ENCODE measurements at places on chromosomes 3 and 15.

DNA sequence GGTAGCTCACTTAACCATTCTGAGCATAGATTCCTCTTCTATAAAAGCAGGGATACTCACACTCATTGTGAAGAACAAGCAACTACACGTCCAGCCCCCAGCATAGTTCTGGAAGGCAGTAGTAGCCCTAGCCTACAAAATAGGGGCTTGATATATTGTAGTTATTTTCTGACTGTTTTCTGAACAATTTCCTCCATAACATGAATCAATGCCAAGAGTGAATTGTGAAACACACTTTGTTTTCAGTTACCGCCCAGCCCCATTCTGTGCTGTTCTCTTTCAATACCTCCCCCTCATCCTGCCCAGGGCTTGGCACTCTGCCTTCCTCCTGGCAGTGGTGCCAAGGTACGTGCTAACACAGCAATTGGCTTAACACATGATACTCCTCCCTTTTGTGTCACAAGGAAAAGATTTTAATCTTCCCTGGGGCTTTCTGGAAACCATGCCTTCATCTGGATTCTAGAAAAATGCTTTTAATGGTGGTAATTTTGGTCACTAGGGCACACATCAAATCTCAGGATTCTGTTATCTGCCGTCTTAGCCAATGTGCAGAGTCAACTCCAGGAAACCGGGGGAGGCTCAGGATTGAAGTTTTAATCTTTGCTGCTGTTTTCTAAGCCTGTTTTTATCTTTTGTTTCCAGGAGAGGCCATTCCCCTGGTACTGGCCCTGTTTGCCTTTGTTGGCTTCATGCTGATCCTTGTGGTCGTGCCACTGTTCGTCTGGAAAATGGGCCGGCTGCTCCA, 37.2 kb downstream of the IL20RB start:
- no peak overlapping the region for H3K4me3 ChIP-seq
- peaks cover 3% of the 10 kb centered on the region for H3K4me1 ChIP-seq
- DNase-seq = no peak

GRCh38 chr3:186785495-186786018, 2.2 kb downstream of the EIF4A2 start:
- H3K4me3 ChIP-seq = peak overlapping the region; percentile 91
- no peak for DNase-seq
- peaks cover 48% of the 10 kb centered on the region for H3K36me3 ChIP-seq
- H3K4me1 ChIP-seq = peaks cover 45% of the 10 kb centered on the region

DNA sequence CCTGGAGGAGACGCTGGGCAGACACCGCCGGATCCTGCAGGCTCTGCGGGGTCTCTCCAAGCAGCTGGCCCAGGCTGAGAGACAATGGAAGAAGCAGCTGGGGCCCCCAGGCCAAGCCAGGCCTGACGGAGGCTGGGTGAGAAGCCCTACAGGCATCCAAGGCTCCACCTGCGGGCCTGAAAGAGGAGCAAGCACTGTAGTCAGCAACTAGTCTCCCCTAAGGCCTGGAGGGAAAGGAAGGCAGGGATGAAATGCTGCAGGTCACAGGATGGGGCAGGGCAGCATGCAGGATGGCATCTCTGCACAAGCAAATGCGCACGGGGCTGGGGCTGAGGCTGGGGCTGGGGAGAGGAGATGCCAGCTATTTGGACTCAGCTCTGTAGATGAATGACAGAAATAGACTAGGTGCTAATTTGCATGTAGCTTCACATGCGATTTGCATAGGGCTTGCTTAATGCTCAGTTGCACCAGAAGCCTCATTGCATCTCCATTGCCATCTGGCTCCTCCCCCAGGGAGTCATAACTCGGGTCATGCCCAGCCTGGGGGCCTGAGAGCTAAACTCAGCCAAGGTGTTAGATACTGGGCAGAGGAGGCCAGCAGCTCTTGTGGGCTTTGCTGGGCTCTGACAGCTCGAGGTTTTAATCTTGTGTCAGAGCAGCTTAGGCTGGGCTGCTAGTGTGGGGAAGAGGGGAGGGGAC, 5.2 kb upstream of the CPLX3 start:
- H3K27ac ChIP-seq = no peak overlapping the region
- no peaks in the 10 kb centered on the region for H3K36me3 ChIP-seq
- H3K4me3 ChIP-seq = no peak overlapping the region
- DNase-seq = no peak

DNA sequence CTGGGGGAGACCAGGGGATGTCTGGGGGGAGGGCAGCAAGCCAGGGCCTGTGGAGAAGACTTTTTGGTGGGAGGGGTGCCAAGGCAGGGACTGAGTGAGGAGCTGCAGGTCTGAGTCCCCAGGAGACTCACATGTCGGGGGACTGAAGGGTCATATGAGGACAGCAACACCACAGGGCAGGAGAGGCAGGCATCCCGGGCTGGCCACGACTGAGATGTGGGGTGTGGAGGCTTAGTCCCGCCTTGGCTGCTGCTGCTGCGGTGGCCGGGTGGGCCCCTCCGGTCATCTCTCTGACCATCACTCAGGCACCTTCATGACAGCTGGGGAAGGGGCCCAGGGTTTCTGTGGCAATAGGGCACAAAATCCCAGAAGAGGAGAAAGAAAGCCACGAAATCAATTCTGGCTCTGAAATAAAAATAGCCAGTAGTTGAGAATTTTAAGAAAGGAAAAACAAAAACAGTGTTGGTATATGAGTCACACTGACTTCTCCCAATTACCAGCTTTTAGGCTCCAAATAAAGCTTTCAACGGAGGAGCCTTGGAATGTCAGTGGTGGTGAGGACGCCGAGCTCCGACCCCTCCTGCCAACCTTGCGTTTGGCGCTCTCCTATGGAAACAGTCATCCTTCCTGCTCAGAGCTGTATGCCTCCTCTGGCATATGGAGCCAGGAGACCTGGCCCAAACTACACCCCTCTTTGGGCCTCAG, 52.9 kb upstream of the ITGA11 start:
- no peaks in the 10 kb centered on the region for H3K36me3 ChIP-seq

GRCh38 chr15:57237301-57237642, 139.0 kb upstream of the CGNL1 start:
- peaks cover 26% of the 10 kb centered on the region for H3K36me3 ChIP-seq
- no peak for DNase-seq
- H3K27ac ChIP-seq = peak overlapping the region; percentile 85
- no peaks in the 10 kb centered on the region for H3K27me3 ChIP-seq
- peaks cover 31% of the 10 kb centered on the region for H3K4me1 ChIP-seq
- no peak overlapping the region for H3K4me3 ChIP-seq

DNA sequence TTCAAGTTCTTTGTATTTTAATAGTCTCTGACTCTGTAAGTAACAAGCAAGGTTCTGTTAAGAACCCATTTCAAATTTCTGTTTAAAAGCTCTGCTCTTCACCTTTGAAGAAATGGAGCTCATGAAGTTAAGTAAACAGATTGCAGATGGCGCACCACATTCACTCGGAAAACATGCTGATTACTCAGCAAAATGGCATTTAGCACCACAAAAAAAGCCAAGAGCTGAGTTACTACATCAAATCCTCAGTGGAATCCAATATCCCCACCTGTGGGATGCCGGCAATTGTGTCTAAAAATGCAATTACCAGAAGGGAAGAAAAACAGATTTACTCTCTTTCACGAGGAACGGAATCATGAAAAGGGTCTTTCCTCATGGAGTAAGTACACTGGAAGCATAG, 758.0 kb downstream of the NTRK3 start:
- H3K27ac ChIP-seq = no peak overlapping the region
- no peak overlapping the region for H3K4me3 ChIP-seq
- DNase-seq = no peak
- H3K27me3 ChIP-seq = peaks cover 2% of the 10 kb centered on the region
- no peaks in the 10 kb centered on the region for H3K4me1 ChIP-seq

- no peaks in the 10 kb centered on the region for H3K36me3 ChIP-seq
- peaks cover 69% of the 10 kb centered on the region for H3K27me3 ChIP-seq
- no peak for DNase-seq
- H3K4me1 ChIP-seq = no peaks in the 10 kb centered on the region
These were observed 31.4 kb upstream of the LYZL4 start for GRCh38 chr3:42441791-42442190.

- H3K4me1 ChIP-seq = peaks cover 55% of the 10 kb centered on the region
- H3K27me3 ChIP-seq = no peaks in the 10 kb centered on the region
- H3K36me3 ChIP-seq = peaks cover 40% of the 10 kb centered on the region
- DNase-seq = no peak
- H3K4me3 ChIP-seq = no peak overlapping the region
These were observed 46.6 kb downstream of the ZBTB38 start for GRCh38 chr3:141414800-141415462.

DNA sequence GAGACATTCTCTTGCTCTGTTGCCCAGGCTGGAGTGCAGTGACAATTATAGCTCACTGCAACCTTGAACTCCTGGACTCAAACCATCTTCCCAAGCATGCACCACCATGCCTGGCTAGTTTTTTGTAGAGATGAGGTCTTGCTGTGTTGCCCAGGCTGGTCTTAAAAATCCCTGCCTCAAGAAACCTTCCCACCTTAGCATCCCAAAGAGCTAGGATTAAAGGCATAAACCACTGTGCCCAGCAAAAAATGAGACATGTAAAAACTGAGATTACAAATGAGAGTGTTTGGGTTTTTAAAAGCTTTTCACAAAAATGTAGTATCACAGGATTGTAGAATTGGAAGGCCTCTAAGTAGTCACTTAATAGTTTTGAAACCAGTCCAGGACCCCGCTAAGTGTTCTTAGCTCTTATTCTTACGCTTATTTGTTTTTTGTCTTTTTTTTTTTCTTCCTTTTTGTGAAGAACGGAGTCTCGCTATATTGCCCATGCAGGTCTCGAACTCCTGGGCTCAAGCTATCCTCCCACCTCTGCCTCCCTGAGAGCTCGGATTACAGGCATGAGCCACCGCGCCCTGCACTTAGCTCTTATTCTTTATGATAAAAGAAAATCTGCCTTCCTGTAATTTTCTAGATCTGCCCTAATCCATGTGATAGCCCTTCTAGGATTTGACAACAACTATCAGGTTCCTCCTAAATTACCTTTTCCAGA, 31.5 kb downstream of the KLHL18 start:
- H3K36me3 ChIP-seq = peaks cover 10% of the 10 kb centered on the region
- no peak overlapping the region for H3K27ac ChIP-seq
- H3K4me3 ChIP-seq = no peak overlapping the region

DNA sequence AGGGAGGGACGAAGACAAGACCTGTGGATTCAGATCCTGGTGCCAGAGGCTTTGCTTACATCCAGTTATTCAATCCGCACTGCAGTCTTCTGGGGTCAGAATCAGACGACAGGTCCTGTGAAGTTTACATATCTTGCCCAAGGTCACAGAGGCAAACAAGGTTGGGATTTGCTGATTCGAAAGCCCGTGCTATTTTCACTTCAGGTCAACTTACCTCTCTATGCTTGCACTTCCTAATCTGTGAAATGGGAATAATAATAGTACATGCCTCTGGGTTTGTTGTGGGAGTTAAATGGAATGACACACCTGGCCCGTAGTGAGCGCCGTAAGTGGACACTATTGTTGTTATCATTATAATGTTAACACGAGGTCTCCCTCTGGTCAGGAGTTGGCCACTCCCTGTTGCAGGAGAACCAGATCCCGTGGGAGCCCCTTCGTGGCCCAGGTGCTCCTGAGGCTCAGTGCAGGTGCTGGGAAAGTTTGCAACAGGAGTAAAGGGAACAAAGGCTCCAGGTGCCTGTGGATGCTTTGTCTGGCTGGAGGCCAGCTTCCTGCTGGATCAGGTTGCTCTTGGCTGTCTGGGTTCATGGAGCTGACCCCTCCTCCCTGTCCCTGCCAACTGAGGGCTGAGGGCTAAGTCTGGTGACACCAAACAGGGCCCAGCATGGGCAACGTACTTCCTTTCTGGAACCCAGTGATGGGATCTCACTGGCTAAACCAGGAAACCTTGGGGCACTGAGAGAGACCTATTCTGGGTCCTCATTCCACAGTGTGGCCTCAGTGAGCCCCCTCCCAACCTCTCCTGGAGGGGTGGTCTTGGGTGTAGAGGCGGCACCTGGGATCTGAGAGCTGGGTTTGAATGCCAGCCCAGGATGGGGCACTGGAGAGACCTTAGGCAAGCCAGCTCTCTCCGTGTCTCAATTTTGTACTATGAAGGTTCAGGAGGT, 40.1 kb upstream of the SEMA4B start:
- no peak overlapping the region for H3K27ac ChIP-seq
- no peaks in the 10 kb centered on the region for H3K27me3 ChIP-seq
- no peaks in the 10 kb centered on the region for H3K36me3 ChIP-seq
- H3K4me1 ChIP-seq = peaks cover 18% of the 10 kb centered on the region
- DNase-seq = no peak

DNA sequence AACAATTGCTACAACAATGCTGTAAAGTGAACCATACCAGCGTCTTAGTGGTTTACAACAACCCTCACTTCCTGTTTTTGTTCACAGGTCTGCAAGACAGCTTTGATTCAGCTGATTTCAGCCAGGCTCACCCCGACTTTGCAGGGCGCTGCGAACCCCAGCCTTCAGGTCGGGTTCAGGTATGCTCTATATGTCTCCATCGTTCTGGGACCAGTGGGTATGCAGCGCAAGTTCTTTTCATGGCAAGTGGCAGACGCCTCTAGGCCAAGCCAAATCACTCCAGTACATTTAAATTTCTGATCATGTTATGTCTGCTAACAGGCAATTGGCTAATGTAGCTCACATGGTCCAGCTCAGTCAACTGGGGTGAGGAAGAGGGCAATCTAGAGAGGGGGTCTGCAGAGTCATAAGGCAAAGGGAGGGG, 52.4 kb upstream of the RGMA start:
- H3K4me3 ChIP-seq = no peak overlapping the region
- no peak overlapping the region for H3K27ac ChIP-seq
- DNase-seq = no peak
- H3K4me1 ChIP-seq = no peaks in the 10 kb centered on the region

DNA sequence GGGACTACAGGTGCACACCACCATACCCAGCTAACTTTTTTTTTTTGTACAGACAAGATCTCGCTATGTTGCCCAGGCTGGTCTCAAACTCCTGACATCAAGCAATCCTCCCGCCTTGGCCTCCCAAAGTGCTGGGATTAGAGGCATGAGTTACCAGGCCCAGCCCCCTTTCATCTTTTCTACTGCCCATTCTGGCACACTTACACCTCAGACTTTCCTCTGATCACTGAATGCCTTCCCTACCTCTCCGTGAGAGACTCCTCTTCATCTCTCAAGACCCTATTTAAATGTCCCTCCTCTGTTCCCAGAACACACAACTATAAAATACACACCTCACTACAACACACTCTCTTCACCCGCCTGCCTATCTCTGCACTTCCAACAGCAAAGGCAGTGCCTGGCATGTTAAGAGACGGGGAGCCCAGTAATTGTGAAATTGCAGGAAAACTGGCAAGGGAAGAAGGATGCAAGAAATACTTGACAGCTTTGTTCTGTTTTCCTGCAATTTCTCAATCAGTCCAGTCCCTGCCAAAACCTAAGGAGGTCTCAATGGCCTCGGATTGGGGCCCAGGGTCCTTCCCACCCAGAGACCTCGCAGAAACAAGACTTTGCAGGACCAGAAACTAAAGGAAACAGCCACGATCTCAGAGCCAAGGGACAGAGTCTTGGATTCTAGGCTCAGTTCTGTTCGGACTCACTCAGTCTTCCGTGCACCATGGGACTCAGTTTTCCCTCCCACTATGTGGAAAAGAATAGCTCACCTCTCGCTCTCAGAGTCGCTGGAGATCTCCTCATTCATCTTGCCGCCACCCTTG, 849 bp downstream of the RRP9 start:
- peak overlapping the region; percentile 73 for H3K27ac ChIP-seq
- DNase-seq = no peak
- H3K36me3 ChIP-seq = peaks cover 3% of the 10 kb centered on the region
- no peaks in the 10 kb centered on the region for H3K27me3 ChIP-seq
